Right cardiac atrium (tissue), 5 donors: ENCODE measurements at places on chromosomes 12 and 14. TPM values are rescaled to one million over a fixed set of nuclear protein-coding genes. Genes with fewer than 3 reads are reported as not detected.

The B4GALNT1 gene
- 2.3 TPM for total RNA-seq

The OLR1 gene
- 0.71 TPM for total RNA-seq

The SMCO2 gene
- total RNA-seq, result not detected

The NRL gene
- total RNA-seq, result 2.9 TPM

The KRT83 gene
- not detected for total RNA-seq
